Melanocyte of skin (primary cell): ENCODE measurements at places on chromosomes 3 and 15. TPM values are rescaled to one million over a fixed set of nuclear protein-coding genes. Genes with fewer than 3 reads are reported as not detected.

Gene RBPMS2
- total RNA-seq = under 0.01 and 0.15 TPM in 2 replicates

Gene IGSF11
- 104 and 133 TPM in 2 replicates for total RNA-seq

Gene LYZL4
- not detected in 2 replicates for total RNA-seq

Gene CD86
- total RNA-seq = not detected in 2 replicates

Gene MYL3
- not detected in 2 replicates for total RNA-seq

Gene GUCA1C
- total RNA-seq = not detected in 2 replicates

Gene SEMA3G
- under 0.01 TPM in 1 of 2 replicates, not detected in the other for total RNA-seq

Gene CLDN11
- total RNA-seq = 0.62 and 1.7 TPM in 2 replicates

Gene SNUPN
- total RNA-seq = 28.2 and 31.6 TPM in 2 replicates

Gene GABRR3
- total RNA-seq = not detected in 2 replicates
